ENCODE measurements at places on chromosomes 7 and 10.

DNA sequence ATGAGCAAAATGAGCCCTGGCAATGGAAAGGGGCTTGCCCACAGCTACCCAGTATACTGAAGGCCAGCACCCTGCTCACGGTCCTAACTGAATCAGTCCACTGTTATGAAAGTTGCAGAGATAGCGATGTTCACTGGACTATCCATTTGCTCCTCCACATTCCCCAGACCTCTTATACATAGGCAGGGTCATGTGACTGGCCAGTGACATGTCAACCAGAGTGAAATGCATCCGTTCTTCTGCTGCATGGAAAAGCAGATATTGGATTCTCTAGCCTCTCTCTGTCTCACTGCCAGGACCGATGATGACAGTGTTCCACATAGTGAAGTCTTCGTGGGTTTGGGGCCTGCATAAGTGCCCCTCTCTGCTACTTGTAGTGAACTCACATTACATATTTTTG is 503.4 kb downstream of the RPS24 start:
- DNase-seq, result no peak

DNA sequence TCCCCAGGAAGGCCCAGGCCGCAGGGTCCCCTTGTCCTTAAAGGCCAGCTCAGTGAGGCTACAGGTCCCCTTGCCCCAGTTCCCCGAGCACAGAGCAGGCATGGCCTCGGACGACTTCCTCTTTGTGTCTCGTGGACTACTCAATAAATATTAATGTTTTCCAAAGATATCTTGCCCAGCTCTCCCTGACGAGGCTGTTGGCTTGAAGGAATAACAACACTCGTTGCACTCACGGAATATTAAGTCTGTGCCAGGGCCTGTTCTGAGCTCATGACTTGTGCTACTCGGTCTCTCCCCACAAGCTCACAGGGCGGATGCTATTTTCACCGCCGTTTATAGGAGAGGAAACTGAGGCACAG is 68.2 kb downstream of the CUX1 start:
- DNase-seq, result no peak

- no peak for DNase-seq
Measured at GRCh38 chr10:1596482-1597099, 140.7 kb downstream of the ADARB2 start.

- no peak for DNase-seq
Measured at GRCh38 chr10:5891009-5891408, 966 bp downstream of the FBH1 start.

- no peak for DNase-seq
Measured at GRCh38 chr7:13981070-13981469, 8.4 kb downstream of the ETV1 start.

- DNase-seq, result no peak
Measured at GRCh38 chr7:6257675-6258074, 14.7 kb downstream of the CYTH3 start.

DNA sequence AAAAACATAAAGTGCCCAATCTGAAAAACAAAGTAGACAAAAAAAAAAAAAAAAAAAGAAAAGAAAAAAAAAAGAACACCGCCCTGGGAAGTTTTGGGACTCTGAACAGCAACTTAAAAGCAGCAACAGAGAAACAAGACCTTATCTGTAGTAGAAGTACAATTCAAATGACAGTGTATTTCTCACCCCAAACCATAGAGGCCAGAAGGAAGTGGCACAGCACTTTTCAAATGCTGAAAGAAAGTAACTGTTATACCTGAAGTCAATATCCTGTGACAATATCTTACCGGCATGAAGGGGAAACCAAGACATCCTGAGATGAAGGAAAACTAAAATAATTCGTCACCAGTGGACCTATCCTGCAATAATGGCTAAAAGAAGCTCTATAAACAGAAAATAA is 112.1 kb downstream of the DNAJC1 start:
- peak; percentile 8 for DNase-seq

DNA sequence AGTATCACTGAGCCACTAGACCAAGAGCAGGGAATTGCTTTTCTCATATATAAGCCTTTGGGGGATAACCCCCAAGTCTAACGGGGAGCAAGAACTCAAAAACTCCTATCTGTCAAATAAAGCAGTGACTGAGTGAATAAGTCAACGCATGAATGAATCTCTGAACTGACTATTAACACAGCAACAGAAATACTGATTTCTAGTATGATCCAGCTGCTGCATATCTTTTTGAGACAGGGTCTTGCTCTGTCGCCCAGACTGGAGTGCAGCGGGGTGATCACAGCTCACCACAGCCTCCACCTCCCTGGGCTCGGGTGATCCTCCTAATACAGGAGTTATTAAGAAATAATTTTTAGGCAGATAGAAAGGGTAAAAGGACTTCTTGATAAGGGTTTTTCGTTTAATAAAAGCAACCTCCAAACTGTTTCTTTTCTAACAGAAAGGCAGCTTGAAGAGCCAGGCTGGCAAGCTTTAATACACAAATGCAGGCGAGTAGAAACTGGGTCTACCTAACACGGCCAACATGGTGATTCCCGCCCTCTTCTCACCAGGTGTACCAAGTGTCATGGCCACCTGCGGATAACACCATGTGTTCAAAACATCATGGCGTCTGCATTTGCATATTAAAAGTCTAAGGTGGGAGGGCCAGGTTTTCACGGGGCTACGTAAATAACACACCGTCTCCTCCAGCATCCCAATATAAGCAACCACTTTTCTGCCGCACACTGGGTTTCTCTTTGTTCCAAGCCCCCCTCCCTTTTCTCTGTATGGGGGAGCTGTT is 631.9 kb downstream of the PARD3 start:
- DNase-seq, result no peak

GRCh38 chr10:123854498-123854897 is 37.1 kb downstream of the CPXM2 start:
- no peak for DNase-seq

- peak; percentile 48 for DNase-seq
Measured at GRCh38 chr7:129952086-129952652, 591 bp downstream of the UBE2H start.

- peak; percentile 8 for DNase-seq
Measured at GRCh38 chr10:35409094-35409582, 72.8 kb downstream of the CCNY start.

DNA sequence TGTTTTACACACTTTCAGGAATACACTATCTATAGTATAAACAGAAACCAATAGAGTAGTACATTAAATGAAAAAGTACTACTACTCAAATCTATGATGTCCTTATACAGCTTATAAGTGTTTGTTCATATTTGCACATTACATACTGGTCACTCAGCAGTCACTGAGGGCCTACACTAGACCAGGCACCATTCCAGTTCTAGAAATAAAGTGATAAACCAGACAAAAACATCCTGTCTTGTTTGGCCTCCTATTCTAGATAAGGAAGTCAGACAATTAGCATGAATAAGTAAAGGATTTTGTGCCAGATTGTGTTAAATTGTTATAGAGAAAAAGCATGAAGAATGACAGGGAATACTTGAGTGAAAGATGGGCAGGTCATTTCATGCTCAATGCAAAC is 219.0 kb downstream of the CRPPA start:
- DNase-seq, result no peak

DNA sequence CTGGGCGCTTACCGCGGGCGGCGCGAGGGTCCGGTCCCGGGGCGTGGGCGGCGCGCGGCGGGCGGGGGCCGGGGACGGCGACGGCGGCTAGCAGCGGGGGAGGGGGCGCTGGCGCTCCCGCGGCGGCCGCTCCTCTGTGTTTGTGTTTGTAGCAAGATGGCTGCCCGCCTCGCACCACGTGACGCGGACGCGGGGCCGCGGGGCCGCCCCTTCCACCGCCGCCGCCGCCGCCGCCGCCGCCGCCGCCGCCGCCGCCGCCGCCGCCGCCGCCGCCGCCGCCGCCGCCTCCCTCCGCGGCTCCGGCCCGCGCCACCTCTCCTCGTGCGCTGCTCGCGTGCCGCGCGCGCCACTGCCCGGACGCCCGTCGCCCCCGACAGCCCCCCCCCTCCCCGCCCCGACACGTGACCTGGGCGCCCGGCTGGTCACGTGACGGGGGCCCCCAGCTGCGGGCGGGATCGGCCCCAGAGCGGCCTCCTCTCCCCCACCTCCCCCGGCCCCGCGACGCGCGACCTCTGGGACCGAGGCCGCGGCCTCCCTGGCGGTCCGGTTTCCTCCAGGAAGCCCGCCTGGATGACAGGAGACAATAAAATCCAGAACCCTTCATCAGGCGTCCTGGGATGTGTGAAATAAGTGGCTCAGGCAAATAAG is at the start of gene GIGYF1:
GIGYF1 (minus strand) TSS at position 153 of the 648 bp plus-strand sequence. CDS start 6,012 bp downstream, outside the sequence.
- DNase-seq, result peak; percentile 67

GRCh38 chr7:27165996-27166530 is 726 bp upstream of the HOXA9 start:
- no peak for DNase-seq

DNA sequence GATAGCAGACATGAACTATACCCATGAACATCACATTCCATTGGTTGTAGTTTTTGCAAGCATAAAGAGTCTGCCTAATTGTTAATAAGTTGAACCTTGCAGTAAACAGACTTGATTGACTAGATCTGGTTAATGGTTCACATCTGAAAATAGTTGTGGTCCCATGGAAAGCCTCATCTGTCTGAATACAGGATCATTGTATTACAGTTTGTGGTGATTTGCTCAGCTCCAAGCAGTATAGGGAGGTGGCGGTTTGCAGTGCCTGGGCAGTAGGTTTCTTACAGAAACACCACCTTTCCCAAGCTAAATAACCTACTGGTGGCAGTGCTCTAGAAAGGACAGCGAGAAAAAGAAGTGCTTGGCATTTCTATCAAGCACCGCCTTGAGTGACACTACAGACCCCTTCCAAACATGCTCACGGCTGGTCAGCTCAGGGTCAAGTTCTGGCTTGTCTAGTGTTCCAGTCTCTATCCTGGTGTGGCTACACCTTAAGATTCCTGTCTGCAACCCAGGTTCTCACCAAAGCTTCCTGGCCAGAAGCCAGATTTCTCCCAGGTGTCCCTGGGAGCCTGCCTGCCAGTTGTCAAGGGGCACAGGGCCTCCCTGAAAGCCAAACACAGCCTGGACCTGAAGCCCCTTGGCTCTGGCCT is 119.9 kb downstream of the FANK1 start:
- DNase-seq, result no peak

- DNase-seq, result no peak
Measured at GRCh38 chr7:35752742-35753141, 48.1 kb upstream of the SEPTIN7 start.

DNA sequence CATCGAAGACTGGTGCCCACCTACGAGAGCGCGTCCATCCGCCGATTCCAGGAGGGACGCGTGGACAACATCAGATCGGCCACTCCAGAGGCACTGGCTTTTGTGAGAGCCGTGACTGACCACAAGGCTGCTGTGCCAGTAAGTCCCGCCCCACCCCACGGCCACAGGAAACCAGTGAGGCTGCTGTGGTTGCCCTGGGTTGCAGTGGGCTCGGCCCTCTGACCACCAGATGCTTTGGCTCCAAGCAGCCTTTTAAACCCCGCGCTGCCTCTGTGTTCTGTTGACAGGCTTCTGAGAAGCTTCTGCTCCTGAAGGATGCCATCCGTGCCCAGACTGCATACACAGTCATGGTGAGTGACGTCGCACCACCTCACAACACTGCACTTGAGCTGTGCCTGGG is 24.4 kb upstream of the C10orf53 start:
- DNase-seq, result no peak

DNA sequence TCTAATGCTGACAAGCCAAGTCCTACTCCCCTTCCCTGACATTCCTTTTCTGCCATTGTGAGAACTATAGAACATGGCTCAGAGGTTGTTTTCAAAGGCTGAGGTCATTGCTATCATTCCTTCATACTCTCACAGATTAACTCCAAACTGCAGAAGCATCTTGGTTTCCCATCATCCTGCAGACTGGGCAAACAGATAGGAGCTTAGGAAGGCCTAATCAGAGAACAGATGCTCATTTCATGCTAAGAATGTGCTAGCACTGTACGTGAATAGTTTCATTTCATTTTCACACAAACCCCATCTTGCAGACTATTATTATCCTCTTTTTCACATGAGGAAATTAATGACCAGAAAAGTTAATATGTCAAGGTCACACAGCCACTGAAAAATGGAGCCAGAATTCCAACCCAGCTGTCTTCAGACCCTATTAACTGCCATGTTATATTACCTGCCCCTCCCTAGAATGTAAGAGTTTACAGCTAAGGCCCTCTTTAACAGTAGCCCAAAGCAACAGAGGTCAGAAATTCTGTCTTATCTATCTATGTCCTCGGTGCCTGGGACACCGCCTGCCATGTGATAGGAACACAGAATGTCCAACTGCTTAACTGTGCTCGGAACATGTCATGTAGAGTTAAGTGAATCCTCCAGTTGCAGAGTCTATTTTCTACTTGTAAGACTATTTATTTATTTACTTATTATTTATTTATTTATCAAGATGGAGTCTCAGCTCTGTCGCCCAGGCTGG is 2.9 kb upstream of the LCOR start:
- DNase-seq, result no peak

DNA sequence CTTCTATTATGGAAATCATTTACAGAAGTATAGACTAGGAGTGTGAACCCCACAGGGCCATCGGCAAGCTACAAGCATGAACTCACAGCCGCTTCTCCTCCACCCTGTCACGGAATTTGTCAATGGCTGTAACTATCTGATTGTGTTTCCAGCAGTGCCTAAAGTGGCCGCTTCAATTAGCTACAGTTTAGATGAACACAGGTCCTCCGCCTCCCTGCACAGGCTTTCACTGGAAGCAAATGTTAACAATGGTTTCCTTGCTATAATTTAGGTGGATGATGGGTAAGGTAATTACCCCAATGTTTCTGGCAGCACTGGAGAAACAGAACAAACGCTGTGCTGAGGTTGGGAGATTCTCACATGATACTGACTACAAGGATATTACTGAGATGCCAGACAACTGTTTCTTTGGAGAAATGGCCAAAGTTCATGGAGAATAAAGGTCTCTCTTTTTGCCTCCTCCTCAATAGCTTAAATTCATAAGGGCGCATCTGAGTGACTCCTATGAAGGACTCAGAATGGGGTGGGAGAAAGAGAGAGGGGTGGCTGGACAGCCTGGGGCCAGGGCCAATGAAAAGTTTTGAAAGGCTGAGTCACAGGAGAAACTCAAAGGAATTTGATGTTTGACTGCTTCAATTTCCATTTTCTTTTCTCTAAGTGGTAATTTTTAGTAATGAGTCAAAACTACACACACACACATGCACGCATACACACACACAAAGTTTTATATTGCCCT is 78.9 kb downstream of the SVIL start:
- no peak for DNase-seq

DNA sequence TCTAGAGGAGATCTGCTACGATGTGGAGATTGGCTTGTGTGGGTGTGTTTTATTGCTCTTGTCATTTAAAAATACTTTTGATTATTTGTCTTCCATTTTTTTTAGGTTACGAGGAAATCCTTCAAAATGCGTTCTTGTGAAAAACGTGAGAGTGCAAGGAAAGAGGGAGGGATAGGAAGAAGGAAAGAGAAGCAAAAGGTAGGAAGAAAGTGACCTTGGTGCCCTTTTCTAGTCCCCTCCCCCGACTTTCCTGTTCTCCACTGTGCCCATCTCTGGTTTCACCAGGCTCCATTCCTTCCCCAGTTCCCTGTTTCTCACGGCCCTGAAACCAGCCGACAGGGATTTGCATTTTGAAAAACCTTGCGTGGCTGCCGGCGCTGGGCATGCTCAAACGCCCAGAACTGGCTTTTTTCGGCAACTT is 506 bp upstream of the GNAI1 start:
- DNase-seq, result no peak

- DNase-seq, result no peak
Measured at GRCh38 chr7:51950813-51951212, 634.2 kb upstream of the COBL start.

GRCh38 chr7:132783824-132784223 is 207.6 kb upstream of the PLXNA4 start:
- no peak for DNase-seq

All from activated CD4-positive, alpha-beta T cell treated with anti-CD3 and anti-CD28 coated beads, Interleukin-2, amount 50 U/mL, for 16 hours (primary cell).